ENCODE measurements at places on chromosomes 1 and 21.

- DNase-seq: no peak
These were observed 15.9 kb downstream of the DUSP10 start for GRCh38 chr1:221725735-221726672.

GRCh38 chr1:163544441-163544840 lies 222.7 kb downstream of the NUF2 start:
- DNase-seq: no peak

DNA sequence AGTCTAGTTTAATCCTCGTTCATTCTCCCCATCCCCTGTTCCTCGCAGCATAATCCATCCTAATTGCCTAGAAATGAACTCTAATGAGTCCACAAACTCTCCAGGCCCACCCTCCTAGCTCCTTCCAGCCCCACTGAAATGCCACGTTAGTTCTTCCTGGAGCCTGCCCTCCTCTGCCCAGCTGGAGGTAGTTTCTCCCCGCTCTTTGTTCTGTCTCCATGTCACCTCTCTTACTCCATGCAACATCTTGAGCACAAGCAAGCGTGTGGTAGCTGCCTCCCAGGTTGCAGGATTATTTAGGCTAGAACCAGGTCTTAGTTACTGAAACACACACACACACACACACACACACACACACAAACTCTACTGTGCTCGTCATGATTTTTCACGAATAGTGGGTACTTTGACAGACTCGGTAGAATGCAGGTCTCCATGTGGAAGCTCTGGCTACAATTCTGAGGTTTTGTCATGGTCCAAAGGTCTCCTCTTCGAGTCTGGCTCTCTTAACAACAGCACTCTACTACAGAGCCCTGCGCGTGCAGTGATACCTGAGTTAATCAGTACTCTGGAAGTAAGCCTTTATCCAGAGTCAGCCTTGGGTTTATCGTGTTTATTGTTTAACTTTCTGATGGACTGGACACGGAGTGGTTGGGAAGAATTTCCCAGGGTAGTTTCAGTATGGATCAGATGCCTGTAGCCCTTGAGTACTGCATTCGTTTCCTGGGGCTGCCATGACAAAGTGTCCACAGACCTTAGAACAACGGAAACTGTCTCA lies 27.5 kb downstream of the HUNK start:
- DNase-seq: no peak

- no peak for DNase-seq
These were observed 134.2 kb downstream of the ROR1 start for GRCh38 chr1:63908016-63908415.

GRCh38 chr1:2127187-2128145 lies 67.1 kb downstream of the FAAP20 start:
- no peak for DNase-seq
